ENCODE measurements at places on chromosomes 5 and 9. TPM values are rescaled to one million over a fixed set of nuclear protein-coding genes. Genes with fewer than 3 reads are reported as not detected.

COL23A1 gene
- polyA plus RNA-seq, result not detected

RASA1 gene
- 36.8 TPM for polyA plus RNA-seq

TMEM215 gene
- not detected for polyA plus RNA-seq

TAF11L10 gene
- not detected for polyA plus RNA-seq

PPWD1 gene
- 8.7 TPM for polyA plus RNA-seq

FAXDC2 gene
- polyA plus RNA-seq, result 13.6 TPM

HAPLN1 gene
- polyA plus RNA-seq, result 4.1 TPM

NMUR2 gene
- not detected for polyA plus RNA-seq

TMEM252 gene
- not detected for polyA plus RNA-seq

KCNN2 gene
- 5.1 TPM for polyA plus RNA-seq

PCDHGB2 gene
- polyA plus RNA-seq, result 4.0 TPM

NDUFA8 gene
- polyA plus RNA-seq, result 76.6 TPM

LCN9 gene
- not detected for polyA plus RNA-seq

FUT7 gene
- not detected for polyA plus RNA-seq

HACD4 gene
- polyA plus RNA-seq, result 8.6 TPM

PRRX2 gene
- polyA plus RNA-seq, result 37.4 TPM

AGXT2 gene
- polyA plus RNA-seq, result not detected

TAS2R1 gene
- 0.06 TPM for polyA plus RNA-seq

PHPT1 gene
- 116 TPM for polyA plus RNA-seq

ZNF618 gene
- 5.4 TPM for polyA plus RNA-seq

ADAMTS6 gene
- polyA plus RNA-seq, result 28.0 TPM

FOXI1 gene
- not detected for polyA plus RNA-seq

FAM200C gene
- 1.6 TPM for polyA plus RNA-seq

FOXD4L3 gene
- not detected for polyA plus RNA-seq

KIF2A gene
- 11.6 TPM for polyA plus RNA-seq

MUSK gene
- polyA plus RNA-seq, result 0.09 TPM

RNF180 gene
- 1.8 TPM for polyA plus RNA-seq

TCF7 gene
- polyA plus RNA-seq, result 0.86 TPM

PCDHA9 gene
- polyA plus RNA-seq, result 0.06 TPM

PCDHGA2 gene
- polyA plus RNA-seq, result 6.8 TPM

FBXL17 gene
- 5.3 TPM for polyA plus RNA-seq

All from BJ (cell line).